ENCODE measurements at places on chromosomes 5 and 9.

GRCh38 chr5:127008300-127008975 is 21.9 kb downstream of the MARCHF3 start:
- DNase-seq, result no peak

GRCh38 chr9:90813046-90813445 is 11.4 kb downstream of the SYK start:
- no peak for DNase-seq

- DNase-seq, result no peak
These were observed 3.2 kb downstream of the ZNF618 start for GRCh38 chr9:113879318-113879717.

DNA sequence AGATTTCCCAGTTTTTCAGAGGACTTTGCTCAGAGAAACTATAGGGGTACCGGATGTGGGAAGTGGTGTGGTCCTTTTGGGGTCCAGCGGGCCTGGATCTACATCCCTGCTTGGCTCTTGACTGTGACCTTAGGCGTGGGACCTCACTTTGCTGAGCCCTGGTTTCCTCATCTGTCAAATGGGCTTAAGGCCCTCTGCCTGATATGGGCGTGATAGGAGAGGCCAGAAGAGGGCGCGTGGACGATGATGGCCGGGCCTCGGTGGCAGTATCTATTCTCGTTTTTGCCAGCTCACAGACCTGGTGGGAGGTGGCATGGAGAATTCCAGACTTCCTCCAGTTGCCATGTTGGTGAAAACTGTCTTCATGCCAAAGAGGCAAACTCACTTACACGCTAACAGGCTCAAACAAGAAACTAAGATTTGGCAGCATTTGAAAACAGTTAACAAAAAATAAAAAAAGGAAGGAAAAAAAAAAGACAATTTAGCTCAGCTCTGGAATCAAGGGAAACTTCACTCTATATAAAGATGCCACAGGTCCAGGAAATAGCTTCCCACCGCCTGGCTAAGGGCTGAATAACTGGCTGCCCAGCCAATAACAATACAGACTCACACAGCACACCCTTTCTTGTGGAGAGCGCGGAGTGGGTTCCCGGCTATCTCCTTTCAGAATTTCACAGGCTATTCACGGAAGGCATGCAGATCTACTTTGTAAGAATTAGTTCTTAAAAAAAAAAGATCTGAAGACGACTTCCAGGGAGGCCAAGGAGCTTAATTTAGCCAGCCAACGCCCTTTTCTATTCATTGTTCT is 1.7 kb downstream of the SH3PXD2B start:
- DNase-seq, result no peak

DNA sequence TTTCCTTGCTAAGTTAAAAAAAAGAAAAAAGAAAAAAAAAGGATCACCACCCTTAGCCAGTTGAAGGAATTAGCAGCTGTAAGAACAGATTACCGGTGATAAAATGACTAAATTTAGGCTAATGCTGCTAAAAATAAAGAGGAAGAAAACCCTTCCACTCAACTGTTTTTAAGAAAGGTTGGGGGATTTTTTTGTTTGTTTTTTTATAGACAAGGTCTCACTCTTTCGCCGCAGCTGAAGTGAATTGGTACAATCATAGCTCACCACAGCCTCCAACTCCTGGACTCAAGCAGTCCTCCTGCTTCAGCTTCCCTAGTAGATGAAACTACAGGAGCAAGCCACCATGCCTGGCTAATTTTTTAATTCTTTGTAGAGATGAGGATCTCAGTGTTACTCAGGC is 101.7 kb downstream of the SNCAIP start:
- no peak for DNase-seq

- no peak for DNase-seq
These were observed 204.5 kb downstream of the BRINP1 start for GRCh38 chr9:119164716-119165115.

Measured in CD4-positive, alpha-beta T cell treated with Interleukin-4 for 1 hour (primary cell).